ENCODE measurements at places on chromosomes 4 and X.
A peak's percentile ranks its signal among the peaks of the same experiment; 100 is the strongest.

GRCh38 chrX:69032601-69033000, 132.7 kb downstream of the PJA1 start:
- no peak for DNase-seq

DNA sequence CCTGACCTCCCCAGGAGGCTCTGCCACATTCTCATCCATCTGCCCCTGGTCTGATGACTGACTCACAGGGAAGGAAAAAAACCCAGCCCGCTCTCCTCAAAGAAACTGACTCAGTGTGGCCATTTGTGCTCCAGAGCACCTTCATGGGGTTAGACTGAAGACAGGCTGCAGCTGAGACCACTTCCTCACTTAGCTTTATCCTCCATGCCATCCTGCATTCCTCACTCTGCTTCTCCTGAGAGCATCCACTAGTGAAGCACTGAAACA, 35.9 kb upstream of the HPSE start:
- DNase-seq, result no peak

DNA sequence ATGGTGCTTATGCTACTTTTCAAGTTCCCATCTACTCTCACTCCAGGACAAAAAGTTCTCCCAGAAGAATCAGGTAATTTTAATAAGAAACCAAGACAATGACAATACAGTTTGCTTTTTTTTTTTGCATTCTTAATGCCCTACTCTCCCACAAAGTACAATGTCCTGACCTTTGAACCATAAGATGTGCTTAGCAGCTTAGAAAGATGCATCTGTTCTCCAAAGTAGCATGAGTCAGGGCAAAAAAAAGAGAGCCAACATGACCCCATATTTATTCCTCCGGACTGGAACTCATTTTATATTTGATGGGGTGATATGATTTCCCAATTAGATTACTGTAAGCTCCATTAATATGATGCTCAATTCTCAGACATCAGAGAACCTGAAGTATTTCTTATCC, 16.5 kb upstream of the PDCL2 start:
- no peak for DNase-seq

- DNase-seq, result no peak
These were observed 67.4 kb downstream of the VCX2 start for GRCh38 chrX:8103655-8104054.

DNA sequence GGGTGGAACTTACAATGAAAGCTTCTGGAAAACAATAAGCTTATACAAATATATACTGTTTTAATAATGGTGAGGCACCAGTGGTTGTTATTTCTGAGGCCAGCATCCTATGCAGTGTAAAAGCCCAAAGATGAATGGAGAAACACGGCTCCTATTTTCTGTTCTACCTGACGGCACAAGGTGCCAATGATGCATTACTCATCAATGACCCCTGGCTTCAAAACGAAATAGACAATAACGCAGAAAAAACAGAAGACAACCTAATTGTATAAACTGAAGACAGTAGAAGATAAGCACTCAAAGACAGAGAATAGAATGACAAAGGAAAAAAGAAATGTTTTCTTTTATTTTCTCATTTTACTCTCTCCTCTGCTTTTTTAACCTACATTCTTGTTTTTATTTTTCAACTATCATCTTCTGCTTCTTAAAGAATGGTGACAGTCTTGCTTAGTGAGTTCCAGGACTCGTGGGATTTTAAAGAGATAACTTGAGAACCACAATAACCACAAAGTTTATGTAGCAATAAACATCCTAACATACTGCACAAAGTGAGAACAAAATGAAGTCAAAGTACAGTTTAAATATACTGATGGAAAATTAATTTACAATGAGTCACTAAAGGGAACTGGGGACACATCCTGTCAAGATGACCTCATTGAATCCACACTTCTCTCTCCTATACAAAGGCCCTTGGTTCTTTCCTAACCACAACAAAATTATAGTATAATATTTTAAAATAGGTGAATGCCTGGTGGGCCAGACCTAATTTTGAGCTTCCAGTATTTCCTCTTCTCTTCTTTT, 169.8 kb downstream of the BTC start:
- DNase-seq, result no peak

DNA sequence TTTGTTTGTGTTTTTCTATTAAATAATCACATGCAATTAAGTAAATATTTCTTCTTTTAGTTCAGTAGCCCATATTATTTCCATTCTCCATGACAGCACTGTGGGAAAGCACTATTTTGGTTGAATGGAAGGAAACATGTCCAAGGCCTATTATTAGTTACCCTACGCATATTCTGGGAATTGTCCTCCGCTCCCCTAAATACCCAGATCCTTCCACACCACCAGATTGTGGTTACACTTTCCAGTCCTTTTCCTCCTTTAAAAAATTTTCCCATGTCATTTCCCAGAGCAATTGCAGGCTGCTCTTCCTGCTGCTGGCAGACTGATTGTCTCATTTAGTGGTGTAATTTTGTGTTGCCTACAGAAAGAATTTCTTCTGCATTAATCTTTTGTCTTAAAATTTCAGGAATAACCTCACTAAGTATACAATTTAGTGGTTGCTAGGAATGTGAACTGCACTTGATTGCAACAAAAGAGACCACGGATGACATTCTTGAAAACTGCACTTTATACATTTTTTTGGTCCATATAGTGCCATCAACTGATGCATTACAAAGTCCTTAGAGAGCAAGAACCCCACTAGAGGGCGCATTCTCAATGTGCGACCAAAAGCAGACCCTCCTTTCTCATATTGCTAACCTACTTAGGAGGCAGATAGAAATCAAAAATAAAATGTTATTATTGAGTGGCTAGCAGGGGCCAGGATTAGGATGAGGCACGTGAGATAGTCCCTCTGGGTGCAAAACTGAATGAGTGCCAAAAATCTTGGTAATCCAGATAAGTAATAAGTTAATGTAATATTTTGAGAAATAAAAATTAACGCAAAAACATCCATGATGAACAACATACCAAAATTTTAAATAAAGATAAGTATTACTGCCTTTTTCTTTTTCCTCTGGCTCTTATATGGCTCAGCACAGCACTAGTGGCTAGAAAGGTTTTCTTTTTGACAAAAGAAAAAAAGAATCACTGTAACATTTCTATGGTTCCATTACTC, 98.8 kb upstream of the IQCM start:
- DNase-seq, result no peak

GRCh38 chr4:61342061-61342460, 141.9 kb downstream of the ADGRL3 start:
- DNase-seq, result no peak

- DNase-seq, result no peak
These were observed 7.7 kb downstream of the SLC30A9 start for GRCh38 chr4:41998019-41998418.

DNA sequence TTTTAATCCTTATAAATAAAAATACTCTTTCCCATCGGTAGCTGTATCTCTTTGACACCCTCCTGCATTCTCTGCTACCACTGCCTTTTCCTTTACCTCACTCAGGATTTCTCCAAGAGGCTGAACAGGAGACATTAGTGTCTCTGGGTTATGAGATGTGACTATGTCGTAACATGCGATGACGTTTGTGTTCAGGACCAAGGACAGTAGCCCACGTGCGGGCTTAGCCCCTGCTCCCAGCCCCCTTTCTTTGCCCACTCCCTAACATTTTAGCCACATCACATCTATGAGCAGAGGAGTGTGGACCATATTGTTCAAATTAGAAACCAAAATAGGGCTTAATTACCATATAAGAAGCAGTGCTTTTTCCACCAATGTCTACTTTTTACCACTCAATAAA, 369.3 kb downstream of the FBXW7 start:
- no peak for DNase-seq

GRCh38 chr4:70969076-70969475, 24.4 kb upstream of the DCK start:
- no peak for DNase-seq

DNA sequence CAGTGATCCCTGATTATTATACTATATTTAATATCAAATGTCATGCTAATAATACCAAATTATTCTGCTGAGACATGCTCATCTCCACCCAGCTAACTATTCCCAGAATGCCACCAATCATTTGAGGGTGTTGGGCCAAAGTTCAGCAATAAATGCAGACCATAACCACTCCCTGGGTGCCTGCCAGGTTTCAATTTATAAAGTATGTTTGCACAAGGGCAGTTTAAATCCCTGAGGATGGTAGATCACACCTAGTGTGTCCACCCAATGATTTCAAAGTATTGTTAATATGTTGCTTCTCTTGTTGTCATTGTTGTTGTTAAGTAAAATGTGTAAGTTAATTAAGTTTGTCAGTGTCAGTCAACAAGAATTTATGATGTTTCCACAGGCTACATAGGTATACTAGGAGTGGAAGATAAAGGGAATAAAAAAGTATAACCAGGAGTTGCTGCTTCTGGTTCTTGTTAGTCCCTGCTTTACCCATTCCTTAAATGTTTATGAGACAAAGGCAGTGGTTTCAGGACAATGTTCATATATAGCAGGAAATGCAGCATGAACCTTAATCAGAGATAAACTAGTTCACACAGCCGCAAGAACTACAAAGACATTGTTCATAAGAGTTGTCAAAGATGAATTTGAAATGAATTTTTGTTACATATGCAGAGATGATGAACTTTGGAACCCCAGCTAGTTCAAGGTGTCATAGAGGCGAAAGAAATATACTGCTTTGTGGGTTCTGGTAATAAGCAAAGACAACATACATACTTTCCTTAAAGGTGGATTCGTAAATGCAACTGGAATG, 25.5 kb downstream of the HPGD start:
- no peak for DNase-seq

- DNase-seq, result no peak
These were observed 12.2 kb upstream of the TRPC5 start for GRCh38 chrX:112094729-112095128.

GRCh38 chr4:92189146-92189545, 114.6 kb upstream of the GRID2 start:
- DNase-seq, result no peak

DNA sequence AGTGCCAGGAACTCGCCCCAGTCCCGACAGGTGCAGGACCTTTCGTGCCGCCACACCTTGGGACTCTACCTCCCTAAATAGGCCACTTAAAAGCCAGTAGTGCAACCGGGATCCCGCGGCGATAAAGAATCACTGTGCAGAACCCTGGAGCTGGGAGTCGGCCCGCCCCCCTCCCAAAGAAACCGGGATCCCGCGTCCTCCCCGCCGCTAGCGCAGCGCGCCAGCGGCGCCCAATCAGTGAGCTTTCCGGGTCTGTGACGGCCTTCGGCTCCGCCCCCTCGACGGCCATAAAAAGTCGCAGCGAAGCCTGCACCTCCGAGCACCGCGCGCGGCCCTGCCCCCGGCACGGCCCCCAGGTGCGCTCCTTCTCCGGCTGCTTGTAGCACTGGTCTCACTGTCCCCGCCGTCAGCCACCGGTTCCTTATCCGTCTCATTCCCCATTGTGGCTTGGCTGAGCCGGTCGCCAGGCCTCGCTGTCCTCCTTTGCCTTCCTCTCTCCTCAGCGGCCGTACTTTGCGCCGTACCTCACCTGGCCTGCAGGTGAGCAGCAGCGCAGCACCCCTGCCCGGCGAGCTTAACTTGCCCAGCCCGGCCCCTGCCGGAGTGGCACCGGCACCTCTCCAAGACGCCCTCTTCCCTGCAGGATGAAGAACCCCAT, at the start of gene LRAT:
Gene LRAT (plus strand): TSS at position 318 of the 658 bp plus-strand sequence. CDS start 327 bp downstream, at position 645.
- peak; percentile 38 for DNase-seq

GRCh38 chrX:110168585-110168984, 149.3 kb downstream of the AMMECR1 start:
- DNase-seq, result no peak

DNA sequence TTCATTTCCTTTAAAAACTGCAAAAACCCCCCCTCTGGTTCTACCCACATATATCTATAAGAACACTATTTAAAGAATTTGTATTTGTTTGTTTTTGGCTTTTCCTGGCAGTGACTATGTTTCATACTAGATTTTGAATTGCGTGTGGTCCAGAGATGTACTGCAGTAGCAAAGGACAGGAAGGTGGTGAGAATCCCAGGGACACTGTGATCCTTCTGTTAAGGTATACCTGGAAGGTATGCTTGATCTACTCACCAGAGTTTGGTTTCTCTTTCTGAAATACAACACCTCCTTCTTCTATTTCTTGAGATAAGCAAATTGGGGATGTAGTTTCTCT, 129.6 kb upstream of the RASGEF1B start:
- DNase-seq, result no peak

- DNase-seq, result no peak
These were observed 64.0 kb downstream of the SOX3 start for GRCh38 chrX:140440876-140441275.

All from CD4-positive, alpha-beta T cell treated with Interleukin-6 for 4 hours (primary cell).